KBM-7 (cell line): ENCODE measurements at places on chromosomes 16 and 17.

GRCh38 chr17:59802160-59802559 lies 90.6 kb downstream of the TUBD1 start:
- no peak for DNase-seq

DNA sequence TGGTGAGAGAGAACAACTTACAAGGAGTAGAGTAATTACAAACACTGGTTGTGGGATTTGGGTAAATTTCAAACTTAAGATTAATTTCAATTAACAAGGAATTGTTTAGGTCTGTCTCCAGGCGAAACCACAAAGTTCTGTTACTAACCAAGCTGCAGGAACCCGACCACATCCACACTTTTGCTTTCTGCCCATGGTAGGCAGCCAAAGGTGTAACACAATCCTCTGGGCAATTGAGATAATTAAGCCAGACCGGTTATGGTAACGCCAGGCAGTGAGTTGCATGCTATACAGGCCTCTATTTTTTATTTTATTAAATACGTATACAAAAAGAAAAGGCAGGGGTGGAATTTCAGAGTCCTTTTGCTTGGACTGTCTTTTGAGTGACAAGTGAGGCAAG lies 12.0 kb downstream of the KCNJ2 start:
- no peak for DNase-seq

DNA sequence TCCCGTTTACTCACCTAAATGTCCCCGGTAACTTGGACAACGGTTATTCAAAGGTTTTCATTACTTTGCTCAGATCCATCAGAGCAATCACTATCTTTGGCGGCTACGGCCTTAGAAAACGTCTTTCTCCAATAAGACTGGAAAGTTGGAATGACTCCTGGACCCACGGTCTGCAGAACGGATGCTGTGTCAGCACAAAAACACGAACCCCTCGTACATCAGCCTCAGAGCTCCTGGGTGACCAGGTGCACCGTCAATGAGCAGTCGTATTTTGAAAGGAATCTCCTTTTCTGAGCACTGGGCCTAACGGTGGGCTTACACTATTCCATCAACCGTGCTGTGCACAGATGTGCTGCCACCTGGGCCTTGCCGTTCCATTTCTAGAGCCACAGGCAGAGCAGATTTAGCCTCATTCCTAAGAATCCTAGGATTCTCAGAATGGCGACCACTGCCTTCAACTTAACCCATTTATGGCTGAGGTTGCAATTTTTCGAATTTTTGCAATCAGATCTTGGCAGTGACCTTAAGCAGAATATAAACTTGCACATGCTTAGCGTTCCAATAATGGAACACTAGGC lies 110.8 kb upstream of the ZNF750 start:
- no peak for DNase-seq

DNA sequence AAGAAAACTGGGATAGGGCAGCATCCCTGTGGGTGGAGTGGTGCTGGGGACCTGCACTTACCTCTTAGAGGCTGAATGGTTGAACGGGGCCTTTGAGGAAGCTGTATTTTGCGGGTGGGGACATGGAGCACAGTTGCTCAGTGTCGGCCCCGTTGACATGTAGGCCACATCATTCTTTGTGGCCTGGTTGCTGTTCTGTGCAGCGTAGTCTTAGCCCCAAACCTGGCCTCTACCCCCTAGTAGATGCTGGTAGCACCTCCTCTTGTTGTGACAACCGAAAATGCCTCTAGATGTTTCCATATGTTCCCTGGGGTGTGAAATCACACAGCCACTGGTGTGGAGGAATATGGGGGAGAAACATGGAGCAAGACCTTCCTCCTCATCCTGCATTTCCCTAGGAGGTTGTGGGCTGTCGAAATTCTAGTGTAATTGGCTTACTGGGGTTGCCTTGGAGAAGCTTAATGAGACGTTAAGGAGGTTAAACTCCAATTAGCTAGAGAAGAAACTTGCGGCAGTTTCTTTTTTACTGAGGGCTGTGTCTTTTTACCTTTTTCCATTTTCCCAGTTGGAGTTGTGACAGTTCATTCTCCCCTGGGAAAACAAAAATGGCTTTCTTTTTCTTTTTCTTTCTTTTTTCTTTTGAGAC lies 9.4 kb downstream of the ABCC1 start:
- DNase-seq, result no peak

DNA sequence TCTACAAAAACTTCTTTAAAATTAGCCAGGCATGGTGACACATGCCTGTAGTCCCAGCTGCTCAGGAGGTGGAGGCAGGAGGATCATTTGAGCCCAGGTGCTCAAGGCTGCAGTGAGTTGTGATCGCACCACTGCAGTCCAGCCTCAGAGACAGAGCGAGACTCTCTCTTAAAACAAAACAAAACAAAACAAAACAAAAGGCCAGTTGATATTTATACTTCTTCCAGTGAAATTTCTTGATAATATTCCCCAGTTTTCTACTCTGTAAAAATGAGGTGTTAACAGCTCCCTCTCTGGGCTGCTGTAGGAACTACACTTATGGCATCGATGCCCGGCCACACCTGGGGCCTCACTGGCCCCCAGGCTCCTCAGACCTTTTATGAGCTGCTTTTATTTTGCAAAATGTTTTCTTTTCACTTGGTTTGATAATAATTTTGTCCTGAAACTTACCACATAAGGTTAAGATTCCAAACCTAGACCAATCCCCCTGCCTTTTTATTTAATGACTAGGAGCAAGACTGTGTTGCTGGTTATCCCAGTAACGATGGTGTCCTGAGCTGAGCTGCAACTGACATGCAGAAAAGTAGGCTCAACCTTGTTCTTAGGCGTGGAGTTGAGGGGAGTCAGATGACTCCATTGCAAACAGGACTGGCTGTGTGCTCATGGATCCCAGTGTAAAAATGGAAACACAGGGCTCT lies 17.6 kb downstream of the MAPK8IP3 start:
- DNase-seq, result peak; percentile 68

DNA sequence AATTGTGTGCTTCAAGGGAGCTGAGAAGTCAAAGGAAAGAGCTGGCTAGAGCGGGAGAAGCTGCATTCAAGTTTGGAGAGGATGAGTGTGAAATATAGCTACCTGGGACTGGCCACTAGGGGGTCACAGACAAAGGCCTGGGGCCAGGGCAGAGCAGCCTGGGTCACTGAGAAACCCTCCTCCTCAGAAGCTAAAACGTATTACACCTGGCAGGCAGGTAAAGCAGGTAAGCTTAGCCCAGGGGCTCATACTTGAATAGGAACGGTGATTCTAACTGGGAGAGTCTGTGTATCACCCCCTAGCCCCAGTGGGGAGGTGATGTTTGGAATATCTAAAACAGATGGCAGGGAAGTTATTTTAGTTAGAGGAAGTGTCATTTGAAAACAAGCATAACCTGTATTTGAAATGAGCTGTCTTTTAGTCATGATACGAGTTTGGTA lies 6.8 kb downstream of the KRT37 start:
- peak; percentile 1 for DNase-seq

GRCh38 chr17:43020030-43020621 lies 2.1 kb downstream of the VAT1 start:
- peak; percentile 70 for DNase-seq

GRCh38 chr17:56186222-56186786 lies 33.0 kb downstream of the ANKFN1 start:
- no peak for DNase-seq

- DNase-seq, result no peak
Measured at GRCh38 chr16:87418644-87419043, 26.5 kb downstream of the MAP1LC3B start.

- no peak for DNase-seq
Measured at GRCh38 chr17:2894782-2895181, 98.5 kb downstream of the RAP1GAP2 start.

DNA sequence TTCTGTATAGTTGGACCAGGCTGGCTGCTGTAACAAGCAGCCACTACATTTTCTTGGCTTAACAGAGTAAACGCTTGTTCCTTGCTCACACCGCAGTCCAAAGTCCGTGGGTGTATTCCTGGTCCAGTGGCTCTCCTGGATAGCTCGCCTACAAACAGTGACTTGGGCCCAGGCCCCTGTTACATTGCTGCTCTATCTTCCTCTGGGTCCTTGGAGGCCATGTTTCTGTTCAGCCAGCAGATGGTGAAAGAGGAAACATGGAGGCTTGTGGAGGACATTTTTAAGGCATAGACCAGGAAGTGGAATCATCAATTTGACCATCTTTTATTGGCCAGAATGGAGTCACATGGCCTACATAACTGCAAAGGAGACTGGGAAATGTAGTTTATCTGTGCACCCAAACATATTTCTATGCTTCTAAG lies 55.1 kb downstream of the ATP2C2 start:
- peak; percentile 49 for DNase-seq

DNA sequence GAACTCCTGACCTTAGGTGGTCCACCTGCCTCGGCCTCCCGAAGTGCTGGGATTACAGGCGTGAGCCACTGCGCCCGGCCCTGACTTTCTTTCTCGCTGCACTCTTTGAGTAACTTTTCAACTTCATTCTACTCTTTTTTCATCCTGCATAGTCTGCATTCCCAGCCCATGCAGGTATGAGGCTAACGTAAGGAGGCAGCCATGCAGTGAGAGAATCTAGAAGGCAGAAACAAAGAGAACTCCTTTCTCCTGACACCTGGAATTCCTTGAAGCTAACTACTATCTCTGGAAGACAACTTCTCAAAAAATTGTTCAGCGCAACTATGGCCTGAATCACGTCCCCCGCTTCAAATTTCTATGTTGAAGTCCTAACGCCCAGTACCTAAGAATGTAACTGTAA lies 152.0 kb downstream of the SLC39A11 start:
- DNase-seq, result no peak

DNA sequence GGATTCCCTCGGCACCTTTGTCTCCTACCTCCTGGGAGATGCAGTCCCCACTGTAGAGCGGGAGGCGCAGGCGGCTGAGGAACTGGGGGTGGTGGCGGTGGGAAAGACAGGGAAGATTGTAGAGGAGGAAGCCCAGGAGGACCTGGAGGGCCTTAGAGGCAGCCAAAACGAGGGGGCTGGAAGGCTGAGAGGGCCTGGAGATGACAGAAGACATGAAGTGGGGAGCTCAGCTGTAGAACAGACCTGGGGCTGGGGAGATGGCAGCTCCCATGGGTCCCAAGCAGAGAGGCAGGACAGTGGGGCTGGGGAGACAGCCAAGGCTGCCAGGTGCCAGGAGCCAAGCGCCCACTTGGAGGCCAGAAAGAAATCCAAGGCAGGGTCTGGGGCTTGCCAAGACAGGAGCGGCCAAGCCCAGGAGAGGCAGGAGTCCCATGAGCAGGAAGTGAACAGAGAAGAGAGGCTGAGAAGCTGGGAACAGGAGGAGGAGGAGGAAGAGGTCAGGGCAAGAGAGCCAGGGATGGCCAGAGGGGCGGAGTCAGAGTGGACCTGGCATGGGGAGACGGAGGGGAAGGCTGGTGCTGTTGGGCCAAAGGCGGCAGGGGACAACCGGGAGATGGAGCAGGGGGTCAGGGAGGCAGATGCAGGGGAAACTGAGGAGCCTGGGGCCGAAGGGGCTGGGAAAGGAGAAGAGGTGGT lies 803 bp downstream of the APOBR start:
- no peak for DNase-seq

GRCh38 chr17:45003877-45004276 lies 35.8 kb upstream of the C1QL1 start:
- no peak for DNase-seq

GRCh38 chr16:57022445-57022844 lies 33.1 kb downstream of the NLRC5 start:
- no peak for DNase-seq

GRCh38 chr17:75607086-75607485 lies 19.5 kb downstream of the MYO15B start:
- DNase-seq, result no peak

DNA sequence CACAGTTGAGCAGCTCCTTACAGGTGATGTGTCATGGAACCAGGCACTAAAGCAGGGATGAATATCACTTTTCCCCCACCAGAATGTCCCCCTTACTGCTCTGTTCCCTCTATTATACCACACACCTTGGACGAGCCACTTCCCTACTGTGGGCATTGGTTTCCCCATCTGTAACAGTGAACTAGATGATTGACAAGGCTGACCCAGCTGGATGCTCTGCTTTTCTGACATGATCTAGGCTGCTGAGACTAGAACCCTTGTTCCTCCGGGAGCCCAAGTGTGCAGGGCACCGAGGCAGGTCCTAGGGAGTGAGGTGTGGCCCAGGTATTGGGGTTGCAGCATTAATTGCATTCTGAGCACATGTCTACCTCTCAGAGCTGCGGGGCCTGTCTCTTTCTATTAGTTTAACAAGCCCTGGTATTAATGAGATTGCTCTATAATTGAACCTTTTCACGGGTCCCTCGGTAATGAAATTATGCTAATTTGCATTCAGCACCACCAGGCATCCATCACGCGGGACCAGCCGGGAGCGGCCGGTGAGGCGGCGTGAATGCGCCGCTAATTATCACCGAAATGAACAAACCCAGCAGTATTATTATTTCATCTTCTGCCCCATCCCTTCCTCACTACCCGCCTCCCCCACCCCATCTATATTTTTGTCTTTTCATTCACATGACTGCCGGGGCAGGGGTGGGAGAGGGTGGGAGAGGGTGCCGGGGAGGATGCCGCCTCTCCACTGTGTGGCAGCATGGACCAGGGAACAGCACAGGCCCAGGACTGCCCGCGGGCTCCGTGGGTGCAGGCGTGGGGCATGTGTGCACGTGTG lies 121.1 kb downstream of the CYLD start:
- no peak for DNase-seq

GRCh38 chr16:72537664-72538063 lies 365.7 kb upstream of the PMFBP1 start:
- DNase-seq, result no peak

DNA sequence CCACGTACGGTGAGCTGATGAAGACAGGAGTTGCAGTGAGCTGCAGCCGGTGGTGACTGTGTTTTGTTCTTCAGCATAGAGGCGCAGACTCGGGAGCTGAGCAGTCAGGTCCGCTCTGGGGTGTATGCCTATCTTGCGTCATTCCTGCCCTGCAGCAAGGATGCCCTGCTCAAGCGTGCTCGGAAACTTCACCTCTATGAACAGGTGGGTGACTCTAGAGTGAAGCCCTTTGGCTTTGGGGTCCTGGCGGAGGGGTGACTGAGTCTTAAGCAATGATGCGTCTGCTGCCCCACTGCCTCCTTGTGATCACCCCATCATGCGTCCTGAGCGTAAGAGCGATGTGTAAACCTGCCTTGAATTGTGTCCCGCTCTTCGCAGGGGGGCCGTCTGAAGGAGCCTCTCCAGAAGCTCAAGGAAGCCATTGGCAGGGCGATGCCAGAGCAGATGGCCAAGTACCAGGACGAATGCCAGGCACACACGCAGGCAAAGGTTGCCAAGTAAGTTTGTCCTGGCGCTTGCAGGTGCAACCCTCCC lies 22.9 kb downstream of the UBN1 start:
- no peak for DNase-seq

DNA sequence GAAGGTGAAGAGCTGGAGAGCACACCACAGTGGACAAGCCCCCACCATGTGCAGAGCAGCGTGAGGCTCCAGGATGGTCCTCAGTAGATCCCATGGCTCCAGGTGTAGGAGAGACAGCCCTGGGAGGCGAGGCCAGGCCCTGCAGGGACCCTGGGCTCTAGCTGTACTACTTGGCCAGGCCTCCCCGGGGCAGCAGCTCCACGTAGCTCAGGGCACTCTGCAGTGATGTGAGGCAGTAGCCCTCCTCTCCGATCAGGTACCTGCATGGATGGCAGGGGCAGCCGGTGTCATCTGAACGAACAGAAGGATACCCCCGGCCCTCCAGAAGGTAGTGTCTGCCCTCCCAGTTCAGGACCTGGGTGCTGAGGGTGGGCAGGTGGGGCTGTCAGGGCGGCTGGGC lies 6.2 kb upstream of the SPATA2L start:
- no peak for DNase-seq
